ENCODE measurements at places on chromosomes 4 and X.

GRCh38 chr4:18676526-18676915, 655.0 kb upstream of the LCORL start:
- DNase-seq, result no peak

- no peak for DNase-seq
Observed at GRCh38 chrX:130994671-130995070, 63.5 kb upstream of the ARHGAP36 start.

- DNase-seq, result no peak
Observed at GRCh38 chr4:107647591-107647990, 72.4 kb downstream of the PAPSS1 start.

- DNase-seq, result no peak
Observed at GRCh38 chrX:21656587-21657317, 1.4 kb downstream of the KLHL34 start.

DNA sequence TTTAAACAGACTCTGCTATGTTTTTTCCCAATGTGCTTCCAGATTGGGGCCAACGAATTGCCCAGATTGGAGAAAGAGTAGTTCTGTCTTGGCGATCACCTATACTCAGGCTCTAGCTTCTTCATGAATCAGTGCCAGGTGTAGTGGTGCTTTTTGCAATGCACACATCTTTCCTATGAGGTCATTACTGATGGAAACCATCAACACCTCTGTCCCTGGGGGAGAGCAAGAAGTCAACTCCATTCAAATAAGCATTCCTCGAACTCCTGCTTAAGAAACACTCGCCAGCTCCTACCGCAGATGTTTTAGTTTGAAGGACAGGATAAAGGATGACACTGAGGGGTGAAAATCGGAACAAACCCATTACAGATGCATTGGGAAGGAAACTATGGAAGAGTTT, 156.5 kb upstream of the DKK2 start:
- no peak for DNase-seq

DNA sequence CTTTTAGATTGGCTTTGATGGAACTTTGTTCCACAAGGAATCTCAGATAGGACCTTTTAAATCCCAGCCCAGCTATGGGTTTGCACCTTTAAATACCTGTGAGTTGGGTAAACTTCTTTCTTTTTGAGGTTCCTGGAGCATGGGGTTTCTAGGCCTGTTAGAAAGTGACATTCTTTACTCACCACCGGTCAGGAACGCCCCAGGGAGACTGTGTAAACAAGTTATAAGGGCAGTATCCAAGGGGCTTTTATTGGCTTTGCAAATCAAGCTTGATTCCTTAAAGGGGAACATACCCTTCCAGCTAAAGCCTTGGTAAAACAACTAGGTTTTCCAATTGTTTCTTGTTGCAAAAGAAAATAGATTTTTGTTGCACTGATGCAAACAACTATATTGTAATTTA, 93.4 kb downstream of the TENT5D start:
- no peak for DNase-seq

DNA sequence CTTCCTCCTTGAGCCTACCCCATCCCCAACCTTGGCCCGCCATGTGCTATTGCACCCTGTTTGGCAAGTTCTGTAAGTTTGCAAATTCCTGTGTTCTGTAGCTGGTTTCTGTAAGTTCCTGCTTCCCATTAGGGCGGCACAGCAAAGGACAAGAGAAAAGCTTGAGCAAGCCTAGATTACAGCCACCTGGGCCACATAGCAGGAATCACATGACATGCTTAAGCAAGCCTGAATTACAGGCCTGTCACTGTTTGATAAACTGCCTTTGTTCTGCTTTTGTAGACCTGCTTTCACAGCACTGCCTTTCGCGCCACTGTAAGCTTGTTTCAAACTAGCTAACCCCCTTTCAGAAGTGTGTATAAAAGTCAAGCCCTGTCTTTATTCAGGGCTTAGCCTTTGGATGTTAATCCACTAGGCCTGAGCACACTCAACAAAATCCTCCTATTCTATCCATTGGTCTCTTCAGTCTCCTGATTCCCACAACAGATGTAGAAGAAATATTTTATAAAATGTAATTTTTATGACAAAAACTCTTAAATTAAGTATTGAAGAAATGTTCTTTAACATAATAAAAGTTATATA, 906.8 kb upstream of the NDST4 start:
- DNase-seq, result peak; percentile 89

DNA sequence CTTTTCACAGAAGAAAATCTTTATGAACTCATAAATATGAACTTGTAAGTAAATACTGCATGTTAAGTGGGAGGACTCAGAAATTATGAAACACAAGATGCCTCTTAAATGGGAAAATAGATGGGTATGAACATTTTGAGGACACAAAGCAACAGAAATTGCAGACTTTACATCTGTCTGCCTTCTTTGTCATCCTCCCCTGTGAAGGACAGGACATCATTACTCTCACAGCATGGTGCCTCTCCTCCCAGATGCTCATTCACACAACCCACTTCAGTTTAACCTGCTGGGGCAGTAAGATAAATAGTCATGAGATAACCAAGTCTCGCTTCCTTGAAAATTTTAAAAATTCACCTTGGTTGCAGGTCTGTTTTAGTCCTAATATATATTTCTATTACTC, 144.5 kb downstream of the APBB2 start:
- DNase-seq, result no peak

- no peak for DNase-seq
Observed at GRCh38 chr4:3746701-3747580, 19.2 kb upstream of the ADRA2C start.

- no peak for DNase-seq
Observed at GRCh38 chr4:18012807-18013462, 8.6 kb downstream of the LCORL start.

GRCh38 chr4:77819404-77819842, 255 bp upstream of the CNOT6L start:
- no peak for DNase-seq

GRCh38 chr4:10413177-10413576, 44.0 kb downstream of the ZNF518B start:
- peak; percentile 23 for DNase-seq

- no peak for DNase-seq
Observed at GRCh38 chr4:132923516-132923915, 225.6 kb upstream of the PCDH10 start.

DNA sequence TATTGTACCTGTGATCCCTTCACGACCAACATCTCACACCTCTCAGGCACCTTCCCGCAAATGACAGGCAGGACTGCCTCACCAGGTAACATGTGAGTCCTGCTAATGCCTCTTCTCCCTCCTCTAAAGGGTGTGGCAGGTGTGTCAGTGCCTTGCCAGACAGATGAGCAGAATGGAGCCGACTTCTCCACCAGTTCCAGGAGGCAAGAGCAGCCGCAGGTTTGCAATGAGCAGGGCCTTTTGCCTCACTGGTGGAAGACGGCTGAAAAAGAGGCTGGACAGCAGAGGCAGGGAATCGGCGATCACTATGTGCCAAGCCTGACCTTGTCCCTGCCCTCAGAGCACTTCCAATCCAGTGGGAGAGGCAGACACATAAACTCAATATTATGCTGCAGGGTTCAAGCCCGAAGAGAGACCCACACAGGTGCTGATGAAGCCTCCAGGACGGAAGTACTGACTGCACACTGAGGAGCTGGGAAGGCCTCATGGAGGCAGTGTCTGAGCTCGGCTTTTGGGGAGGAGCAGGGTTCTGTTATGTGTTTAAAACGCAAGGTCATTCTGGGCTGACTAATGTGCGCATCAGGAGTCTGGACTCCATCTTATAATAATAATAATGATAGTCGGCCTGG, 57.9 kb downstream of the C4orf50 start:
- DNase-seq, result no peak

GRCh38 chr4:170386511-170386910, 296.8 kb upstream of the AADAT start:
- DNase-seq, result no peak

DNA sequence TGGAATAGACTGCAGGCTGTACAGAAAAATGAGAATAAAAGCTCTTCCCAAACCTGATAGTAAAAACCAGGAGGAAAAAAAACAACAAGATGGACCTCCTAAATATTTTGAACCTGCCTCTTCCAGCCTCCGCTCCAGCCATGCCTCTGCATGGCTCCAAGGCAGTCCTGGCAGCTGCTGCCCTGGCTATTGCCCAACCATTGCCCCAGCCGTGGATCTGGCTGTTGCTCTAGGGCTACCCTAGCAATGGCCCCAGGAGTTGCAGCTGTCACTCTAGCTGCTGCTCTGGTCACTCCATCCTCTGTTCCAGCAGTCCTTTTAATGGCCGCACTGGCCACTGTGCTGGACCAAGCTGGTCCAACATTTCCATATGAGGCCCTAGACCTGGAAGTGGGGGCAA, 1756.0 kb downstream of the C4orf33 start:
- DNase-seq, result no peak

DNA sequence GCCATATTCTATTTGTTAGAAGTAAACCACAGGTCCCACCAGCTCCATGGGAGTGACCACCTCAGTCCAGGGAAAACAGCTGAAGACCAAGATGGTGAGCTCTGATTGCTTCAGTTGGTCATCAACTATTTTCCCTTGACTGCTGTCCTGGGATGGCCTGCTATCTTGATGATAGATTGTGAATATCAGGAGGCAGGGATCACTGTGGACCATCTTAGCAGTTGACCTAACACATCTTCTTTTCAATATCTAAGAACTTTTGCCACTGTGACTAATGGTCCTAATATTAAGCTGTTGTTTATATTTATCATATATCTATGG, 16.1 kb downstream of the TLR8 start:
- no peak for DNase-seq
